ENCODE measurements at places on chromosomes 2 and 18. TPM values are rescaled to one million over a fixed set of nuclear protein-coding genes. Genes with fewer than 3 reads are reported as not detected.

RMDN2 gene
- polyA plus RNA-seq, result 10.5 TPM

FOSL2 gene
- 29.6 TPM for polyA plus RNA-seq

DNA sequence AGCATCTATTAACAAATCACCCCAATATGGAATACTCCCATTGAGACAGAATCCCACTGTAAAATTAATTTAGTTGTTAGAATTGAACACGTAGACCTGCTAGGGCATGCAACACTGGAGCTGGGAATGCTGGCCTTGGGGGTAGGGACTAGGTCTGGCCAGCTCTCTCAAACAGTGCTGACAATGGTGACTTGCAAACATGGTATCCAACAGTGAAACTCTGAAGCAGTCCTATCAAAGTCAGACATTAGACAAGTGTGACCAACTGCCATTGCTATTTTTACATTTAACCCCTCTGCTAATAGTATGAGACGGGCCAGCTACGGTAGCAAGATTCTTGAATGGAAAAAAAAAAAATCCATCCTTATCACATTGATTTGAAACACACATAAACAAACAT lies 7.2 kb downstream of the E2F6 start:
- no peak for DNase-seq

DNA sequence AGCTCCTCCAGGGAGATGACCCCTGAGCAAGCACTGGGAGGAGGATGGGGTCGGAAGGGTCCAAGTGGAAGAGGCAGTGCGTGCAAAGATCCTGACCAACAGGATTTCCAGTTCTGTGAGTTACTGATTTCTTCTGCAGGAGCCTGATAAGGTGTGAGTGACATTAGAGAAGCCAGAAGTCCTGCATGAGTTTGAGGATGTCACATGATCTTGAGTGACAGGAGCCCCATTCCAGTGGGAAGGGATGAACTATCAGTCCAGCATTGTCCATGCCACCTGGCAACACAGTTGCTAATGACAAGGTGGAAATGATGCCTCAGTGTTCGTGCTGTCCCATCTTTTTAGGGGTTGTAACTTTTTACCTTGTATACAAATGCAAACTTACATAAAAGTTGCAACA lies 285.1 kb upstream of the HDAC4 start:
- no peak for DNase-seq

ST6GAL2 gene
- 21.7 TPM for polyA plus RNA-seq

DNA sequence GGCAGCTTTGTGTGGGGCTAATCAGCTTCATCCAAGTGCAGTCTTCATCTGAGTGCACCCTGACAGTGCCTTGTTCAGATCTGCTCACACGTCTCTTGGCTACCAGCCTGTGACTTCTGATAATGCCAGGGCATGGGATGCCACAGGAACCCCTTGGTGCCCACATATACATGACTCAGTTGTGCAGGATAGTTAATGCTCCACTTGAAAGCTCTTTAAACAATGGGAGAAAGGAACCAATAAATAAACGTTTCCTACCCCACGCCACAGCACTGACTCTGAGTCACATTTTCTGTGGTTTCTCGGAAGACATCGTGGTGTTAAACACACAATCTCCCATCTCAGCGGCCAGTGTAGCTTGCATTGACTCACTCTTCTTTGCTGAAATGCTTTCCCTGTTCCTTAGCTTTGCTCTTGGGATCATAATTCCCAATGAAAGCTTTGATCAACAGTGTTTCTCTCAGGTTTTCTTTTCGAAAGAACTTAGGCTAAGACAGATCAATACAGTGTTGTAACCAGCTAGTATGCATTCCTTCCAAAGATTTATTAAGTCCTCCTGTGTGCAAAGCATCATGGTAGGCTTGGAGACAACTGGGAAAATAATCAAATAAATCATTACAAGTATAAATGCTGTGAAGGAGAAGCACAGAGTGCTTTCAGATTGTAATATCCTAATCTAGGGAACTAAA lies 142.0 kb downstream of the COPS8 start:
- DNase-seq, result no peak

ROCK2 gene
- polyA plus RNA-seq, result 37.5 TPM

- DNase-seq, result no peak
These were observed 68.2 kb downstream of the ZNF516 start for GRCh38 chr18:76426737-76427305.
